ENCODE measurements at places on chromosomes 4 and X.

DNA sequence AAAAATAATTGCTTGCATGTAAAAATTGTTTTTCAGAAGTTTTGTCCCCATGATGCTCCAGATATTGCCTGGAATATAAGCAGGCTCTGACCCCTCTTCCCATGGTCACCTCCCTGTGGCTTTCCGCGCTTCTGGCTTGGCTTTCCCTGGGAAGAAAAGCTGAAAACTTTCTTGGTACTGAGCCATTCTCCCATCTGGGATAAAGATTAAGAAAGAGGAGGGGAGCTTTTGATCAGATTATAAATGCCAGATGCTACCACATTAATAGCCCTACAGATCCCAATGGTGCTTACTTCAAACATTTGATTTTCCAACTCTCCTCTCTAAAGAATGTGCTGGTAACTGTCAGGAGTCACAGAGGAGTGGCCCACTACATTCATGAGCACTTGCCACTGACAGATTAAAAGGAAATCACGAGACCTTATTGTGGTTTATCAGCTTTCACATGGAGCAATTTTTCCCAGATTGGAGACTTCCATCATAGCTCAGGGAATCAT is 54.4 kb upstream of the GAB1 start:
- no peak for DNase-seq

- no peak for DNase-seq
Measured at GRCh38 chrX:38154818-38155217, 65.9 kb downstream of the SRPX start.

GRCh38 chr4:151087467-151087866 is 12.0 kb upstream of the RPS3A start:
- no peak for DNase-seq

DNA sequence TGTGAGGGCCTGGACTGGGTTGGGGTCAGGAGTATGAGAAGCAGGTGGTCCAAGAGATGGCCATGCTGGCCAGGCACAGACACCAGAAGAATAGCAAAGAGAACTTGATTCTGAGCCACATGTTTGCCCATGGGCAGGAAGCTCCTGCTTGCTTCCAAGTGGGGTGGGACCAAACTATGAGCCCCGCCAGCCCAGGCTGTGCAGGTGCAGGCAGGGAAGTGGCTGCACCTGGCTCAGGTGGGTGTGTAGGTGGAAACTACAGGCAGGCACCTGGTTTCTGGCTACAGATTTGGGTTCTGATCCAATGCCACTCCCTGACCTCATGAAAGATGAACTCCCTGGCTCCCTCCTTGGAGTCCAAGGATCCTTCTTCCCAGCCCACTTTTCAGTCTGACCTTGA is 207.9 kb upstream of the KLF3 start:
- no peak for DNase-seq

GRCh38 chr4:184343502-184344177 is 126.0 kb upstream of the ENPP6 start:
- DNase-seq = no peak

- DNase-seq = no peak
Measured at GRCh38 chr4:119629142-119629471, 503 bp upstream of the PDE5A start.

DNA sequence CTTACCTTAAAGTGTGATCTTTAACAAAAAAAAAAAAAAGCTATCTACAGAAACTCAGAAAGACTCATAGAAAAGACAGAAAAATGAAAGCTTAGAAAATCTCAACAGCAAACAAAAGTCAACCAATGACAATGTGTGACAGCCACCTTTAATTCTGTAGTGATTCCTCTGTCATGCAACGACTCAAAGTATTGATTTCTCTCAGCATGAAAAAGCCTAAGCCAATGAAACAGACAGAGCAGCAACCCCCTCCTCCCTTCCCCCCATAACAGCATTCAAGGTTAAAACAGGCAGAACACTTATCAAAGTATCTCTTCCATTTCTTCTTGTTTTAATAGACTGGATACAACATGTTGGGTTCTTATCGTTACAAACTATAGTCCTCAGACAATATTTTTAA is 112.5 kb downstream of the MAB21L2 start:
- no peak for DNase-seq
